CD14-positive monocyte (primary cell): ENCODE measurements at places on chromosomes 12 and 14.

DNA sequence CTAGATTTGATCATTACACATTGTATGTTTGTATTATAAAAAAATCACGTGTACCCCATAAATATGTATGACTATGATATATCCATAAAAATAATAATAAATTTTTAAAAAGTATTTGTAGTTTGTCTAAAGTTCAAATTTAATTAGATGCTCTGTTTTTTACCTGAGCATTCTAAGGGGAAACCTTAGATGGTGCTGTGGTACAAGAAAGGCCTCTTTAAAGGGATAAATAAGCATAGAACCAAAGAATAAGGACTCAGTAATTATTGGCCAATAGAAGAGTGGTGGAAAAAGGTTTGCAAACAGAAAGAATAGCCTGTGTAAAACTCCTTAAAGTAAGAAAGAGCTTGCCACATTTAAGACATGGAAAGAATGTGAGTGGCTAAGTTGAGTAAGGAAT is 580.1 kb upstream of the SEL1L start:
- no peaks in the 10 kb centered on the region for H3K36me3 ChIP-seq
- H3K27ac ChIP-seq: no peak overlapping the region
- no peaks in the 10 kb centered on the region for H3K27me3 ChIP-seq
- no peak for DNase-seq
- H3K4me1 ChIP-seq: no peaks in the 10 kb centered on the region

DNA sequence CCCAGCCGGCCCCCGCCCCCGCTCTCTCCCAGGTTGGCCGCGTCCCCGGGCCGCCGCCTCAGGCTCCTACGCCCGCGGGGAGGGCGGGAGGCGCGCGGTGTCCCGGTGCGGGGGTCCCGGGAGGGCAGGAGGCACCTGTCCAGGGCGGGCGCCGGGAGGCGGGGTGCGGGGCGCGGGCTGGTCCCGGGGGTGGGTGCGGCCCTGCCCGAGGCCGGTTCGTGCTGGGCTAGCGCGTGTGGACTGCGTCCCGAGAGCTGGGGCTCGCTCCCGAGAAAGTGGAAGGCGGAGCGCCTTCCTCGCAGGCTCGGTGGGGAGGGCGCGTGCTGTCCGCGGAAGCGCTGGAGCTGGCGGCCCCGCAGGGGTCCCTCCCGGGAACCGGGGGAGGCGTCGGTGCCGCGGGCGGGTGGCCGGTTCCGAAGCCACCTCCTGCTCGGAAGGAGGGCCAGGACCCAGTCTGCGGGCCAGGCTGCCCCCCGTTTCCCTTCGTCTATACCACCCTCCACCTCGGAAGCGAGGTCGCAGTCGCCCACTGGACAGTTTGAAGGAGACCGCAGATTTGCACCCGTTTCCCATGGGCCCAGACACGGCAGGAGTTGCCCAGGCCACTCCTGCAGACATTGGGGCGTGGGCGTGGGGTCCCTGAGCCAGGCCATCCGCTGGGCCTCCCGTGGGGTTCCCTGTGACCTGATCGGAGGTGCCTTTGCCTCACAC is 636 bp downstream of the ZFYVE21 start:
- peaks cover 26% of the 10 kb centered on the region for H3K4me1 ChIP-seq
- no peak overlapping the region for H3K27ac ChIP-seq
- peak overlapping the region; percentile 77 for H3K4me3 ChIP-seq
- DNase-seq: no peak

DNA sequence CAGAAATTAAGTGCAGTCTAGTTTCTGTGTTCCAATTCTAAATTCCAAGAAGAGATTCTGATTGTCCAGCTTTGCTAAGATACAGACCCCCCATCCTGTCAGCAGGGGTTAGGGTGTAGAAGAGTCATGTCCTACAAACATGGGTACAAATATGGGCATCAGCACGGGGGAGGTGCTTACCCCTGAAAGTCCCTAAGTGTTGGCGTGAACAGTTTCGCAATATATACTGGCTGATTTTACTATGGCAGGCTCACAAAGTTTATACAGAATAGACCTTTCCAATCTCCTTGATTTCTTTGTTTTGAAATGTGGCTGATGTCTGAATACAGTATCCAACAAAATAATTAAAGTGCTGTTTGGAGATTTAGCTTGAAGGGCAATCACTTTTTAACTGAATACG is 71.6 kb upstream of the PPM1H start:
- no peaks in the 10 kb centered on the region for H3K27me3 ChIP-seq
- no peak for DNase-seq
- no peak overlapping the region for H3K4me3 ChIP-seq
- no peaks in the 10 kb centered on the region for H3K36me3 ChIP-seq
- H3K4me1 ChIP-seq: no peaks in the 10 kb centered on the region
- no peak overlapping the region for H3K27ac ChIP-seq

GRCh38 chr12:53938326-53939140 is at the start of gene HOXC13:
TSS of gene HOXC13 (plus strand) at chr12:53938831. CDS start at chr12:53938907, 76 bp downstream.
- H3K36me3 ChIP-seq: no peaks in the 10 kb centered on the region
- peaks cover 97% of the 10 kb centered on the region for H3K27me3 ChIP-seq
- H3K4me3 ChIP-seq: no peak within 1 kb of the TSS

GRCh38 chr14:98614741-98615140 is 657.3 kb downstream of the BCL11B start:
- H3K4me3 ChIP-seq: no peak overlapping the region
- H3K4me1 ChIP-seq: no peaks in the 10 kb centered on the region
- DNase-seq: no peak
- H3K27me3 ChIP-seq: no peaks in the 10 kb centered on the region
- H3K36me3 ChIP-seq: no peaks in the 10 kb centered on the region

DNA sequence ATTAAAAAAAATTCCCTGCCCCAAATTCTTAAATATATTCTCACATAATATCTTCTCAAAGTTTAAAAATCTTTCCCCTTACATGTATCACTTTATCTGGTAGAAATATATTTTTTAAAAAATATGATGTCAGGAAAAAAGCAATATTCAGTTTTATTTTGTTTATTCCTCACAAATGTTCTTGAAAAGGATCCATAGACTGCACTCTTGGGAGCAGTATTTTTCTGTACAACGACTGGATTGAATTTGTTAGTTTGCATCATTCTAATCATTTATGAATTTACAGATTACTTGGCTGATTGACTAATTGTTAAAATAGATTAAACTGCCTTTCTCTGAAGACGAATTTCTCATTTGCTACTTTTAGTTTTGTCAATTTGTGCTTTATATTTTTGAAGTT is 468.1 kb upstream of the NOVA1 start:
- no peak overlapping the region for H3K27ac ChIP-seq
- no peaks in the 10 kb centered on the region for H3K4me1 ChIP-seq
- H3K27me3 ChIP-seq: no peaks in the 10 kb centered on the region
- H3K4me3 ChIP-seq: no peak overlapping the region
- no peak for DNase-seq

DNA sequence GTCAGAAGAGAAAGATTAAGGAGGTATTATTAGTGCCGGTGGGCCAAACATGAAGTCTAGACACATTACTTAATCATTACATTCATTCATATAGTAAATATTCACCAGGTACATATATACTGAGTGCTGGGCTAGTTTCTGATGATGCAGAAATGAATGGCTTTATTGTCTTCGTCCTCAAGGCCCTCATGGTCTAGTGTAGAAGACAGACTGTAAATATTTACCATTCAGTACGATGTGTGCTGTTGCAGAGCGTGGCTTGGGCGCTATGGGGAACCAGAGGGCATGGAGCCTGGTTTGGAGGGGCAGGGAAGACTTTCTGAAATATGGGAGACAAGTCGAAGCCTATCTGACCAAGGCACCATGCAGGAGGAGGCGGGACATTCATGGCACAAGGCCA is 37.0 kb upstream of the TCL1B start:
- H3K27me3 ChIP-seq: no peaks in the 10 kb centered on the region
- no peaks in the 10 kb centered on the region for H3K4me1 ChIP-seq
- H3K27ac ChIP-seq: no peak overlapping the region

DNA sequence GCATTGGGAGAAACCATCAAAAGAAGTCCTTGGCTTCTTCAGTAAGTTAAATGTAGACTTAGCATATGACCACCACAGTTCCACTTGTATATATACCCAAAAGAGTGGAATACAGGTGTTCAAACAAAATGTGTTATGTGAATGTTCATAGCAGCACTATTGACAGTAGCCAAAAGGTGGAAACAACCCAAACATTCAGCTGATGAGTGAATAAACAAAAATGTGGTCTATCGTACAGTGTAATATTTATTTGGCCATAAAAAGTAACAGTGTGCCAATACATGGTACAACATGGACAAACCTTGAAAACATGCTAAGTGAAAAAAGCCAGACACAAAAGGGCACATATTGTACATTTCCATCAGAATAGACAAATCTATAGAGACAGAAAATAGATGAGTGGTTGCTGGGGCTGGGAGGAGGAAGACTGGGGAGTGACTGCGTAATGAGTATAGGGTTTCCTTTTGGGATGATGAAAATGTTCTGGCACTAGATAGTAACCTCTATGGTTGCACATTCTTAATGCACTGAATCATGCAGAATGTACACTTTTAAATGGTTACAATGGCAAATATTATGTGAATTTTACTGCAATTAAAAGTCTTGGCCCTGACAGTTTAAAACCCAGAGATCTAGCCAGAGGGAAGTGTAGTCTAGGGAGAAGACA is 5.5 kb downstream of the ERP29 start:
- H3K27ac ChIP-seq: no peak overlapping the region
- peaks cover 34% of the 10 kb centered on the region for H3K4me1 ChIP-seq
- no peak overlapping the region for H3K4me3 ChIP-seq

- H3K27ac ChIP-seq: no peak overlapping the region
- H3K36me3 ChIP-seq: no peaks in the 10 kb centered on the region
- H3K27me3 ChIP-seq: no peaks in the 10 kb centered on the region
- no peaks in the 10 kb centered on the region for H3K4me1 ChIP-seq
- no peak for DNase-seq
- H3K4me3 ChIP-seq: no peak overlapping the region
These were observed 52.5 kb upstream of the RBM19 start for GRCh38 chr12:114018669-114019068.

GRCh38 chr12:45388545-45388944 is 172.7 kb downstream of the ANO6 start:
- no peaks in the 10 kb centered on the region for H3K27me3 ChIP-seq
- H3K4me1 ChIP-seq: no peaks in the 10 kb centered on the region
- no peak overlapping the region for H3K4me3 ChIP-seq
- peaks cover 93% of the 10 kb centered on the region for H3K36me3 ChIP-seq
- H3K27ac ChIP-seq: no peak overlapping the region

DNA sequence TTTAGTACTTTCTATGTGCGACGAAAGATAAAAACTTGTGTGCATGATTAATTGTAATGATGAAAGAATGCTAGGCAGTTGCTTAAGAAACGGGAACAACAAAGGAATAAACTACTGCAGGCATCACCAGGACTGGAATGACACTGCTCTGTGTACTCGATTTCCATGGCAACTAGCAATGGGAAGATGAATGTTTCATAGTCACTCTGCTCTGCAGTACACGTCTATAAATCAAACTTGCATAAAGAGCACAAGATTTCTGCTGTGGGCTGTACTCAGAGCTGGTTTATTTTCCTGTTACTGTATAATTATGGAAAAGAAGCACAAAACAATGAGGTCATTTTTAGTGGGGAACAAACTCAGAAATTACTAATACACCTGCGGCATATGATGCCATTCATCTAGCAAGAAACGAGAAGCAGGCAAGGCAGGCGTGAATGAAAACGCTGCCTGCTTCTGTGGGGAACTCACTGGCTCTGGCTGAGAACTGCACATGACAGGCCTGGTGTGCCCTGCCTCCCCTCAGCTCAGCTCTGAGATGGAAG is 41.8 kb downstream of the EFCAB11 start:
- H3K4me3 ChIP-seq: no peak overlapping the region
- H3K27ac ChIP-seq: peak overlapping the region; percentile 73
- no peaks in the 10 kb centered on the region for H3K36me3 ChIP-seq
- H3K4me1 ChIP-seq: peaks cover 5% of the 10 kb centered on the region
- DNase-seq: peak; percentile 86

- no peaks in the 10 kb centered on the region for H3K4me1 ChIP-seq
- H3K4me3 ChIP-seq: no peak overlapping the region
- H3K36me3 ChIP-seq: no peaks in the 10 kb centered on the region
These were observed 269.4 kb upstream of the NOVA1 start for GRCh38 chr14:26867171-26867757.
